ENCODE measurements at places on chromosomes 13 and 19.

GRCh38 chr13:80251403-80251802 lies 89.5 kb downstream of the SPRY2 start:
- DNase-seq, result no peak

DNA sequence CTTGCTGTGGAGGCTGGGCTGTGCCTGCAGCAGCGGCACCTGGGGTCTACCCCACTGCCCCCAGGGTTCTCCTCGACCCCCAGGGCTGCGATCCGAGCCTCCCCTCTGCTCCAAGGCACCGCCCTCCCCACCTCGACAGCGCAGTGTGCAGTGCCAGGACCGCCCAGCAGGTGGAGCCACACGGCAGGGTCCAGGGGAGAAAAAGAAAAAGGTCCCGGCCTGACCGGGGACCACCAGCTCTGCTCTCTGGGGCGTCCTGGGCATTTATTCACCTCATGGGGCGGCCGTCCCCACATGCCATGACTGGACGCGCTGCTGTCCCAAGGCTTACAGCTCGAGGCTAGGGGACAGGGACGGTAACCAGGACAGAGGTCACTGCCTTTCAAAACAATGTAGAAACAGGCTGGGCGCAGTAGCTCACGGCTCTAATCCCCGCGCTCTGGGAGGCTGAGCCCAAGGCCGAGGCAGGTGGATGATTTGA lies 10.6 kb downstream of the REXO1 start:
- no peak for DNase-seq

- no peak for DNase-seq
Measured at GRCh38 chr13:73275163-73275562, 216.4 kb downstream of the KLF5 start.

GRCh38 chr19:43462383-43462782 lies 3.0 kb downstream of the LYPD3 start:
- no peak for DNase-seq

- DNase-seq, result no peak
Measured at GRCh38 chr19:35628264-35628564, 622 bp upstream of the RBM42 start.

- no peak for DNase-seq
Measured at GRCh38 chr19:52725528-52725961, 9.3 kb downstream of the ZNF611 start.

DNA sequence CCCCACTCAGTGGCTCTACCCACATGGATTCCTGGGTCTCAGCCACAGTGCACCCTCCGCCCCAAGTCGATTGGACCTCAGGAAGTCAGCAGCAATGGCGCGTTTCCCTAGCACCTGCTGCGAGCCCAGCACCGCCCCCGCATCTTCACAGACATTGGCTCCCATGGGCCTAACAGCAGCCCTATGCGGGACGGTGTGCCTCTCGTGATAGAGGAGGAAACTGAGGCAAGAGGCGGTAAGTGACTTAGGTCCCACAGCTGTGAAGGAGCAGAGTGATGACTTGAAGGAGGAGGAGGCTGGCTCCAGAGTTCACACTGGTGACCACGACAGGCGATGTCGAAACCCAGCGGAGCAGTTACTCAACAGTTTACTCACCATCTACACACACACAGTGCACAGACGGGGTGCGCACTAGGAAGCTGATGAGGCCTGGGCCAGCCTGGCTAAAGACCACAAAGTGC lies 104.5 kb upstream of the SOX1 start:
- no peak for DNase-seq

GRCh38 chr19:1526979-1527649 lies 3.2 kb downstream of the PLK5 start:
- DNase-seq, result no peak

GRCh38 chr13:106478116-106478515 lies 57.3 kb downstream of the EFNB2 start:
- DNase-seq, result no peak

DNA sequence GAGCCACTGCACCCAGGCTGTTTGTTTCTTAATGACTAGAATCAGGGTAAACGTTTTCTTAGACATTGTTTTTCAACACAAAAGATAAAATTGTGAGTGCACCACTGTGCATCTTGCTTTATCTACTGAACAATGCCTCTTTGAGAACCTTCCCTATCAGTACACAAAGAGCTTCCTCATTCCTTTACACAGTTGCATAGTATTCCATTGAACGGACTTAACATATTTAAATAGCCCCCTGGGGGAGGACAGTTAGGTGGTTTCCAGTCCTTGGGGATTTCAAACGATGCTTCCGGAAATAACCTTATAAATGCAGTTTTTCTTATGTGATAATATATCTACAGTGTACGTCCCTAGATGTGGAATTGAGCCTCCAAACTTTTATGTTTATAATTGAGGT lies 8.6 kb downstream of the POLD1 start:
- DNase-seq, result no peak

- no peak for DNase-seq
Measured at GRCh38 chr13:113753171-113753570, 5.9 kb upstream of the TMEM255B start.

DNA sequence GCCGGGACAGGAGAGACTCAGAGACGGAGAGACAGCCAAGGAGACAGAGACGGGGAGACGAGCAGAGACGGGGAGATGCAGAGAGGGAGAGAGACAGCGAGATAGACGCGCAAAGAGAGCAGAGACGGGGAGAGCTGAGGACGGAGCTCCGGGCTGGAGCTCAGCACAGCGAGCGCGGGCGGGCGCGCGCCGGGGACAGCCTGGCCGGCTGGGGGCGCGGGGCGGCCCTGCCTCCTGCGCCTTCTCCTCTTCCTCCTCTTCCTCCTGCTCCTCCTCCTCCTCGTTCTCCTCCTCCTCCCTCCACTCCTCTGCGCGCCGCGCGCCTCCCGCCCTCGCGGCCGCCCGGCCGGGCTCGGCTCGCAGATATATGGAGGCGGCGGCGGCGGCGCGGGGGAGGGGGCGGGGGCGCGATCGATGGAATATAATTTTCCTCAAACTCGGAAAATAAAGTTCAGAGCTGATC lies at the start of gene ERFL:
Gene ERFL, minus strand, starts transcription at position 229 of the 463 bp plus-strand sequence. CDS start 15,530 bp downstream, outside the sequence.
- DNase-seq, result no peak

DNA sequence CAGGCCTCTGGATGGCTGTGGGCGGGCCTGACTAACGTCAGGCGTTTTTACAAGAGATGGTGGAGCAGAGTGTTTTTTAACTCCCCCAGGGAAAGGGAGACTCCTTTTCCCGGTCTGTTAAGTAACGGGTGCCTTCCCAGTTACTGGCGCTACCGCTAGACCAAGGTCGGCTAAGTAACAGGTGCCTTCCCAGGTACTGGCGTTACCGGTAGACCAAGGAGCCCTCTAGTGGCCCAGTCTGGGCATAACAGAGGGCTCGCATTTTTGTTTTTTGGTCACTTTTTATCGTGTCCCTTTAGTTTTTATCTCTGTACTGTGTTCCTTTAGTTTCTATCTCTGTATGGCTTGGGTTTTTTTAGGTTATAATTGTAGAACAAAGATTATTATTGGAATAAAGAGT lies 10.0 kb downstream of the ZNF383 start:
- DNase-seq, result no peak

GRCh38 chr19:34759218-34759917 lies 13.6 kb downstream of the ZNF599 start:
- DNase-seq, result no peak

GRCh38 chr19:33726756-33727155 lies 69.9 kb upstream of the KCTD15 start:
- no peak for DNase-seq

DNA sequence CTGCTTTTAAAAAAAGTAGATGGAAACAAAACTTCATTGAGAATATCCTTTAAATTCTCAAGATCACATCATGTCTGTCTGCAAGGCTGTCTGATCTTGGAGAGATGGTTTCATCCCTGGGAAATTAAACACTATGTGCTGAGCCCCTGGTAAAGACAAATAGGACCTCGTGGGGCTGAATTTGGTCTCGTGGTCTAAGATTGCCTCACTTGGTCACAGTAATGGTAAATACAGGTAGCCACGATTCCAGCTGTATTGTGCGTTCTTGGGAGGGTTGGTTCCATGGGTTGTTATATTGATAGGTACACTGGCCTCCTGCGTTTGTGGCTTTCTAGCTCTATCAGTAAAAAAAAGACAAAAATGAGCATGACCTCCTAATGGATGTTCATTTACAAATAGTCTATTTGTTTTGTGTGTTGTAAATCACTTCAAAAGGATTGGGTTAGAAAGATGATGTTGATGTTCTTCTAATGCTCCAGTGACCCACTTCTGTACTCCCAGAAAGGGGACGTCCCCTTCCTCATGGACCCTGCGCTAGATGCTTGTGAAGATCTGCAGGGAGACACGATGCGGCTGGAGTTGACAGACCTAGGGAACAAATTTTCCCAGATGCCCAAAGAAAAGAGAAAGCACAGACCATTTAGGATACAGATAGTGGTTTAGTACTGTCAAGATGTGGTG lies 1.8 kb downstream of the CEBPG start:
- DNase-seq, result no peak

- DNase-seq, result no peak
Measured at GRCh38 chr13:93774506-93774905, 547.9 kb downstream of the GPC6 start.

DNA sequence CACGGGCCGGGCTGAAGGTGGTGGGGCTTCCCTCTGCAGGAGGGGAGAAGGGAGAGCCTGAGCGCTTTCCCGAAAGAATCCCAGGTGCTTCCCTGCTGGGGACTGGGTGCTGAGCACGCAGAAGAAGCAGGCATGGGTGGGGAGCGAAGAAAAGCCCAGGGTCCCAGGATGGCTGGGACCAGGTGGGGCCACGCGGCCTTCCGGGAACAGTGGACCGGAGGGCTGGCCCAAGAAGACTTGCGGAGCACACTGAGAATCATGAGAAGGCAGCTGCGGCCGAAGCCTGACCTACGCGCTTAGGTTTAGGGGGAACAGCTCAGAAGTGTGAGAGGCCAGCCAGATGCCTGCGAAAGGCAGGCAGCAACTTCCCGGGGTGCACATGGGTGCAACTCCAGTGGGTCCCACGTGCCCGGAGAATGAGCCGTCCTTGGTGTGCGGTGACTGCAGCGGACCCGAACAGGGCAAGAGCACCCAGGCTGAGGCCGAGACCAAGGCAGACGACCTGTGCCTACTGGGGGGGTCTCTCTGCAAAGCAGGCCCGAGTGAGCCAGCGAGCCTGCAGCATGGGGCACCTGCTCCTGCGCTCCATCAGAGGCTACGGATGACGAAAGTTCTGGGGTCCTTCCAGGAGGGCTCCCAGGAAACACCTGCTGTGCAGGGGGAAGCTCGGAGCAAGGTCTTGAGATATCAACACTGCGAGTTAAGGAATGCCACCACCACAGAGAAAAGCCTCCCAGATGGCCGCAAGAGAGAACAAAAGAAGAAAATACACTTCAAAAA lies 52.4 kb downstream of the MLLT1 start:
- DNase-seq, result no peak

DNA sequence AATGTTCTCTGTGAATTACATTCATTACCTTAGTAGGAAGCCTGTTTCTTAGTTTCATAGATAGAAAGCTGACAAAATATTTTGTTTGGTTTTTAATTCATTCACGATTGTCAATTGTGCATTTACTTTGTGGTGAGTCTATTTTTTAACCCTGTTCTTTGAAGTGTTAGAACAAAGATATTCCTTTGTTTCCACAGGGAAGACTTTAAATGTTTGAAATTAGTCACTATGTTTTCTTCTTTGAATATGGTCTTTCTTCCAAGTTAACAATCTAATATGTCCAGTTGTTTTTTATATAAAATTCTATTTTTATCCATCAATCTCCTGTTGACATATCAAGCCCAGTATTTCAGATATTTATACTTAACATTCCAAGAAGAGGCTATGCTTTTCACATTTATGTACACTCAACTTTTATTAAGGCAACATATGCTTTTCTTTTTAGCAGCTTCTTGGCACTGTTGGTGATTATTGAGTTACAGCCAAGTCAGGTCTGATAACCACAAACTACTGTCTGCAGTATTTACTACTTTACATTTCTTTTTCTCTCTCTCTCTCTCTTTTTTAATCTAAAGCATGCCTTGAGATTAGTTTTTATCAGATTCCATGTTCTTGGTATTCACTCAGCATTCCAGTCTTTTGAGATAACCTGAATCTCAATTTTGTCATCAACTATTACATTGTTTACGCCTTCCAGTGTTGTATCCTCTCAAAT lies 812.8 kb upstream of the SLC10A2 start:
- DNase-seq, result no peak

GRCh38 chr19:970695-971094 lies 13.4 kb upstream of the WDR18 start:
- no peak for DNase-seq

DNA sequence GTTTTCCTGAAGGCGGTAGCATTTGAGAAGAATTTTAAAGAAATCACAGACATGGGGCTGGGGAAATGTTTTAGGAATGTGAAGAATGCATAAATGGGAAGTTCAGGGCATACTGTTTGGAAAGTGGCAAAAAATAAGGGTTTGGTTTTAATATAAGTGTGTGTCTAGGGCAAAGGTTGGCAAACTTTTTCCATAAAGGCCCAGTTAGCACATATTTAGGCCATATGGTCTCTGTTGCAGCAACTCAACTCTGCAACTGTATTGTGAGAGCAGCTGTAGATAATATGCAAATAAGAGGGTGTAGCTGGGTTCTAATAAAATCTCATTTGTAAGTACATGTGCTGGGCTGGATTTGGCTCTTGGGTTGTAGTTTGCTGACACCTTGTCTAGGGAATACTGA lies 521.9 kb downstream of the DIAPH3 start:
- DNase-seq, result no peak

DNA sequence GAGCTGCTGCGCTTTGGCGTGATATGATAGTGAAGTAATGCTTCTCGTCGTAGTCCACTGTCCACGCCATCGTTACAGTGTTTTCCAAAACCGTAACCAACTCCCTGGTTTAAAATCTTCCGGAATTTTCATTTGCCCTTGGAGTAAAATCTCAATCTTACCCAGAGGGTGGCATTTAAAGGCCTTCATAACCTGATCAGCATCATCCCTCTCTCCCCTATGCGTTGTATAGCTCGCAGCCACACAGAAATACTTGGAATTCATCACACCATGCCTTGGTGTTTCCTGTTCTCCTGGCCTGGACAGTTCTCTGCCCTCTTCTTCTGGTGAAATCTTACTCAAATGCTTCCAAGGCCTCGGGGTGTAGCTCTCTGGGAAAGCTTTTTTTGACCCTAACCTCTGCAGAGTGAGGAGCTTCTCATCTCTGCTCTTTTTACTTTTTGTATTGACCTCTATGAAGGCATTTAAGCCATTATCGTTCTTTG lies 839 bp downstream of the MPHOSPH8 start:
- DNase-seq, result no peak

DNA sequence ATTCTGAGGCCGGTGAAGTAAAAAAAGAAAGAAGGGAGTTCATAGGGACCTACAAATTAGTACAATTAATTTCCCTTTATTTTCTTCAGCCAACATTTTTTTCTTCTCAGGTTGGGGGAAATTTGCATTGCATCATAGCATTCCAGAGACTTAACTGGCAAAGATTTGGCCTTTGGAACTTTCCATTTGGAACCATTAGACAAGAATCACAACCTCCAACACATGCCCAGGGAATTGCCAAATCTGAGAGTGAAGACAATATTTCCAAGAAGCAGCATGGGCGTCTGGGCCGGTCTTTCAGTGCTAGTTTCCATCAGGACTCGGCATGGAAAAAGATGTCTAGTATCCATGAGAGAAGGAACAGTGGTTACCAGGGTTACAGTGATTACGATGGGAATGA lies 6.4 kb upstream of the ERCC5 start:
- no peak for DNase-seq
